SW 1271 (cell line): ENCODE measurements at places on chromosomes 1 and 21.

DNA sequence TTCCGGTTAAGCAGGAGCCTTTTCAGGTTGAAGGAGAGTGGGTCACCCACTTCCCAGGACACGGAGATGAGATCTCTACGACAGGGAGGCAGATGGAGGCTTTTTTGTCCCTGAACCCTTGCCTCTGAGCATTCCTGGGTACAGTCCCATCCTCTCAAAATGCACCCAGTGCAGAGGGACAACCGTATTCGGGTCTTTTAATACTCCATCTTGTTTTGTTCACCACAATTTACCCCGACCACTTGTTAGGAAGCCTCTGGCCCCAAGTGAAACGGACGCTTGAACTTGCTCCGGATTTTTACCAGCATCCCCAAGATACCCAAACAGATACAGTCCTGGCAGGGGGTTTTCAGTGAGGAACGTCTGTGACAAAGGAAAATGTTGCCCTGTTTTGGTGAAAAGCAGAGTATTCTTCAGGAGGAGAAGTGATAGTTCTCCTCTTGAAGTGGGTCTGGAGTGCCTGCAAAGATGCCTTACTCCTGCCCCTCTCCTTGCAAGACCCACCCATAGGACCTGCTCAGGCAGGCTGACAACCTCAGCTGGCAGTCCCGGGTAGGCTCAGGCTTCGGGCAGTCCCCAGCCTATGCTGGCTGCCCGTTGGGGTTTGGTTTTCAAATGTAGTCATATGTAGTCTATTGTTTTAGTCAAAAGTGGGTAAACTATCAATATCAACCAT lies 669 bp upstream of the ARL8A start:
- no peak for DNase-seq

- no peak for DNase-seq
These were observed 156.2 kb downstream of the AKT3 start for GRCh38 chr1:243693800-243694199.

GRCh38 chr1:154533952-154534844 lies 24.3 kb downstream of the UBE2Q1 start:
- DNase-seq, result no peak

- DNase-seq, result no peak
These were observed 14.6 kb downstream of the RIPK4 start for GRCh38 chr21:41752231-41752681.

- no peak for DNase-seq
These were observed 88.3 kb upstream of the HP1BP3 start for GRCh38 chr1:20875198-20875973.

DNA sequence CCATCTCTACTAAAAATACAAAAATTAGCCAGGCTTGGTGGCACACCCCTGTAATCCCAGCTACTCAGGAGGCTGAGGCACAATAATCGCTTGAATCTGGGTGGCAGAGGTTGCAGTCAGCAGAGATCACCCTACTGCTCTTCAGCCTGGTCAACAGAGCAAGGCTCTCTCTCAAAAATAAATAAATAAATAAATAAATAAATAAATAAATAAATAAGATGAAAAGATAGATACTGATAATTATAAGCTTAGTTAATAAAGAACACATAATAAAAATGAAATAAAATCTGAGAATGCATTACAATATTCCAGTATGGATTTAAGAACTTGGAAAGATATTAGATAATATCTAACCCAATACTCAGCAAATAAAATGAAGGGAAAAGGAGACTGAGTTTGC lies 235.9 kb upstream of the DAB1 start:
- no peak for DNase-seq

GRCh38 chr1:54975356-54976108 lies 4.9 kb upstream of the TMEM61 start:
- no peak for DNase-seq

DNA sequence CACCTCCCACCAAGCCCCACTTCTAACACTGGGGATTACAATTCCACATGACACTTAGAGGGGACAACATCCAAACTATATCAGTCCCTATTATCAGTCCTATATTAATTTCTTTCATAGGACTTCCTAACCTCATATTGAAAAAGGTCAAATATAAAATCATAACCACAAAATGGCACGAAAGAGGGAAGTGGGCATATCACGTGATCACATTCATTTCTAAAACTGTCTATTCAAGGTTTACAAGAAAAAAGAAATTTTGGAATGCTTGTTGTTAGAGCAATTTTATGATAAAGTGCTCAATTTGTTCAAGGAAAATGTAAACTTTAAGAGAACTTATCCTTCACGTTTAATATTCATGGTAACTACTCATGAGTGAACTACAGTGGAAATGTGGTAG lies 13.2 kb upstream of the CDC7 start:
- DNase-seq, result no peak

DNA sequence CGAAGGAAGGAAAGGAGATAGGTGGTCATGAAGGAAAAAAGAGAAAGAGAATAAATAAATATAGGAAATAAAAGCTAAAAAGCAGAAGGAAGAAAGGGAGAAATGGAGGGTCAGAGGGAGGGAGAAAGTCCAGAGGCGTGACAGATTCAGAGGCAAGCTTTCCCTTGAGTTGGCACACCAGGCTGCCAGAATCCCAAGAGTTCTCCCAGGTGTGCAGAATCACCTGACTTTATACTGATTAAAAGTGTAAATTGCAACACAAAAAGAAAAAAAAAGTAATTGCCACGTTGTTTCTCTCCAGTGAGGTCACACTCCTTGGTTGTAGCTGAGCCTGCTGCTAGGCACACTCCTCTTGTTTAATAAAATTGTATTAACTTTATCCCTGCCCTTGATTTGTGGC lies 669.9 kb upstream of the PKN2 start:
- no peak for DNase-seq

DNA sequence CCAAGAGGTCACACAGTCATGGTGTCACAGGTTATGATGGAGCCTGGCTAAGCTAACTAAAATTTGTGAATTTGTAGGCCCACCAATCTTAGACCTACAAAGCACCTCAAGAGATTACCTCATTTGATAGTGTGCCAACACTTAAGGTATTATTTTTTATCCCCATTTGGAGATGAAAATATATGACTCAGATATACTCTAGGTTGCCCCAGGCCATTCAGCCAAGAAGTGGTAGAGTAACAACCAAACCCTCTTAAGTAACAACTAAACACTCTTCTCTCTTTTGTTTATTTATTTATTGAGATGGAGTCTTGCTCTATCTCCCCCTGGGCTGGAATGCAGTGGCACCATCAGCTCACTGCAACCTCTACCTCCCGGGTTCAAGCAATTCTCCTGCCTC lies 14.3 kb downstream of the NPL start:
- no peak for DNase-seq

- DNase-seq, result no peak
These were observed 19.9 kb downstream of the PLA2G4A start for GRCh38 chr1:186848509-186849130.

DNA sequence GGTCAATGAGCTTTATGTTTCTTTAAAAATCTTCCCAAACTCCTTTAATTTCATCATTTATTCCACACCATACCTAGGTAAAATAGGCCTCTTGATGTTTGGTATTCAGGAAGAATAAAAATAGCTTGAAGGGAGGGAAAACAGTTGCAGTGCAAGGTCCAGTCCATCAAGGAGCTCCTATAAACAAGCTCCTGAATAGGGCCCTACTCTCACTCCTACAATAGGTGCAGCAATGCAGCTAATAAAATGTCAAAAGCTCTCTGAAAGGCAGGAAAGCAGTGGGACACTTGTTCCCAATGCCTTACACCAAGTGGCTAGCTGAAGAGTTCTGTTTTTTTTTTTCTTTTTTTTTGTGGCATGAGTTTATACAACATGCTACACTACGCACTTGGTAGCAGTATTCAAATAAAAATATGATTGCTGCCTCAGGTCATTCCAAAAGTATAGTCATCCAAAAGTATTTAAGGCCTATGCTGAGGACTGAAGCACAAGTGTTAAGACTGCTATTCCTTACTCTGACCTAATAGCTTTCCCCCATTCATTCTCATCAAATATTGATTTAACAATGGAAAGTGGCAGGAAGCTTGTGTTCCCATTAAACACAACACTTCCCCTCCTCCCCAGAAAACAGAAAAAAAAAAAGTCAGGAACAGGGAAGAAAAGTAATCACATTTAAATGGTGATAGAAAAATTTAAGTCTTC lies 9.8 kb downstream of the TEX38 start:
- DNase-seq, result no peak

DNA sequence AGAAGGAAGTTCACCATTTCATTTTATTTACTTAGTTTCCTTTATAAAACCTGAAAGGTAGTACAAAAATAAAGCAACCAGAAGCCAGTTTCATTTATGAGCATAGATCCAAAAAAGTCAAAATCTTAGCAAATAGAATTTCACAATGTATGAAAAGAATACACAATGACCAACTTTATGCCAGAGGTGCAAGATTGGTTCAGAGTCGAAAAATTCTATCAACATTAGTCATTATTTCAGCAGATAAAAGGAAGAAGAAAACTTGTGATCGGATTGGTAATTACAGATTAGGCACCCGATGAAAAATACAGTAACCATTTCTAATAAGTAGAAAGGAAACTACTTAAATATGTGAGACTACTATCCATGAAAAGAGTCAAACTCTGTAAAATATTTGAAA lies 89.1 kb downstream of the ITSN1 start:
- DNase-seq, result no peak

GRCh38 chr1:212743901-212744475 lies 44.3 kb upstream of the BATF3 start:
- no peak for DNase-seq

DNA sequence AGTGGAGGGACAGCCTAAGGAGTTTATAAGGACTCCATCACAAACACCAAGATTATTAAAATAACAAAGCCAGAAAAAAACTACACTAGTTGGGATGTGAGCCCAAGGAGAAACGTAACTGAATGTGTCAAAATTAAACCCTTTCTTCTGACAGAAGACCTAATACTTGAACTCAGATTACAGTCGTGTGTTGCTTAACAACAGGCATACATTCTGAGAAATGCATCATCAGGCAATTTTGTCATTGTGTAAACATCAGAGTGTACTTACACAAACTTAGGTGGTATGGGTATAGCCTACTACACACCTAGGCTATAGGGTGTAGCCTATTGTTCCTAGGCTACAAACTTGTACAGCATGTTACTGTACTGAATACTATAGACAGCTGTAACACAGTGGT lies 23.4 kb downstream of the DSTYK start:
- DNase-seq, result no peak

GRCh38 chr1:44817307-44817706 lies 9.0 kb downstream of the BTBD19 start:
- DNase-seq, result no peak

GRCh38 chr1:221031458-221032203 lies 152.4 kb downstream of the HLX start:
- no peak for DNase-seq

- no peak for DNase-seq
These were observed 59.8 kb downstream of the GPR88 start for GRCh38 chr1:100597784-100598183.

- DNase-seq, result no peak
These were observed 6.5 kb upstream of the C1orf146 start for GRCh38 chr1:92211166-92211565.

DNA sequence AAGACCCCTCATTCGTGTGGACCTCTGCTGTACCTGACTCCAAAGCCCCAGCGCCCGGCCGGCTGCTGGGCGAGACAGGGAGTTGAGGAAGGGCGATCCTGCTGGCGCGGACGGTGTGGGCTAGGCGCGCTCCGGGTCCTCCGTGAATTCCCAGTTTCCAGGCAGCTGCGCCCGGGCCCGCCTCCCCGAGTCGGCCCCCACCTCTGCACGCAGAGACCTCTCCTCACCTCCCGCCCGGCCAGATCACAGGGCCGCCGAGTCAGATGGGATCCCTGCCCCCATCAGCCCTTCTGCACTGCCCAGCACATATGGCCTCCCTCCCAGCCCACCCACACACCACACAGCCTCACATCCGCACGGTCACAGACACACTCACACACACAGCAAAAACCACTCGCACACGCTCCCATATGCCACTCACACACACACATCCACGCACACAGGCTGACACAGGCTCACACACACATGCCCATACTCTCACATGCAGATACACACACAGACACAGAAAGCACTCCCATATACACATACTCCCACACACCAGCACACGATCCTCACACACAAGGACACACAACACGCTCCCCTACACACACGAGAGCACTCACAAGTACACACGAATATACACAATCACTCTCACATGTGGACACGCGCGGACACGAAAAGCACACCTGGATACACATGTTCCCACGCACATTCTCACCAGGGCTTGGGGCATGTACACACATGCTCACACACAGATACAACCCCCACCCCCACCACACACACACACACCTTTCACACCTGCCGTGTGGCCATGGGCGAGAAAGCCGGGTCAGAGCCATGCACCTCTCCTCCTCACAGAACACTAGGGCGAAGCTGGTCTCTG lies 7.2 kb upstream of the GUCA2B start:
- DNase-seq, result no peak

DNA sequence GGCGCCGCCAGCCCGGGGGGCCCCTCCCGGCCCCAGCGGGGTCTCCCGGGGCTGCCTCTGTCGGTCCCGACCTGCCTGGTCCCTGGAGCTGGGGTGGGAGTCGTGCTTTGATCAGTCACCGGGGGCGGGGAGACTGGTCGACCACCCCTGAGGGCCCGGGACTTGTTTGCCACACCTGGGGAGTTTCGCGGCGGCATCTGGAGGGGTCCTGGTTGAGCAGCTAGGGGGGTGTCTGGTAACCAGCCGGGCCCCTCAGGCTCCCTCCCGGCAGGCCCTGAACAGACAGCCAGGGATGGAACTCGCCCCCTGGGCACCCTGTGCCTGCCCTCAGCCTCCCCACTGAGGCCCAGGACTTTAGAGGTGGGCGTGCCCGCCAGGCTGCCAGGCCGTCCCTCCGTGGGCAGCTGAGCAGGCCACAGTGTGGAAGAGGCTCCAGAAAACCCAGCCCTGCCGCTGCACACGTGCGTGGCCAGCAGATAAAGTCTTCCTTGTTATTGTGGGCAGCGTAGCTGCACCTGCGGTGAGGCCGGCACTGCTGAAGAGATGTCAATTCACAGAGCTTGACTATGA lies 13.3 kb upstream of the SAMD11 start:
- no peak for DNase-seq

DNA sequence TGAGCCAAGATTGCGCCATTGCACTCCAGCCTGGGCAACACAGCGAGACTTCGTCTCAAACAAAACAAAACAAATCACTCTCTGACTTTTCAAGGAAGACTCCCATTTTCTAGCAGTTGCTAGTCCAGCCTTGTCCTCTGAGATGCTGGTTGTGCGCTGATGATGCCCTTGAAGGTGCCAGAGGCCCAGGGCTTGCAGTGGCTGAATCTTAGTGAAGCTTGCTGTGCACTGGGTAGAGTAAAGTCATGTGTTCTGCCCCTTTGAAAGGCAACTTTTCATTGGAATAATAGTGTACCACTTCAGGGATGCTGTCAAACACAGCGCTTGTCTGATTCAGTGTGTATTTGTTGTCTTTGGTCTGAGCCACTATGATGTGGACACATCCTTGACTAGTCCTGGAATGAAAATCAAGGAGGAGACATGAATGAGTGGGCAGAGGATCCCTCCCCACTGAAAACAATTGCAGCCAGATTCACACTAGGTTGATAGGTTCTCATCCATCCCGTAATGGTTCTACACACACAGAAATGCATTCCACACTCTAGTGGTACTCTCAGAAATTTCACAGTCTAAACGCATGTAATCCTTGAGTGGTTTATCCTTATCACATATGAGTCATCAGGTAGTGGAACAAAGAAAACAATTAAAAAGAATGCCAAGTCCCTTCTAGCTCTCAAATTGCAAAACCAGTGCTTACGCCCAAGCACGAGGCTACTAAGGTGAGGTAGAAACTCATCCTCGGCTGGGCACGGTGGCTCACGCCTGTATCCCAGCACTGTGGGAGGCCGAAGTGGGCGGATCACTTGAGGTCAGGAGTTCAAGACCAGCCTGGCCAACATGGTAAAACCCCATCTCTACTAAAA lies 17.8 kb upstream of the TDRD10 start:
- DNase-seq, result no peak
